ENCODE measurements at places on chromosomes 3 and 15.

GRCh38 chr3:127156338-127157050, 36.4 kb upstream of the PRR23E start:
- no peak for DNase-seq

GRCh38 chr3:194011807-194012206, 124.1 kb upstream of the HES1 start:
- DNase-seq = no peak

DNA sequence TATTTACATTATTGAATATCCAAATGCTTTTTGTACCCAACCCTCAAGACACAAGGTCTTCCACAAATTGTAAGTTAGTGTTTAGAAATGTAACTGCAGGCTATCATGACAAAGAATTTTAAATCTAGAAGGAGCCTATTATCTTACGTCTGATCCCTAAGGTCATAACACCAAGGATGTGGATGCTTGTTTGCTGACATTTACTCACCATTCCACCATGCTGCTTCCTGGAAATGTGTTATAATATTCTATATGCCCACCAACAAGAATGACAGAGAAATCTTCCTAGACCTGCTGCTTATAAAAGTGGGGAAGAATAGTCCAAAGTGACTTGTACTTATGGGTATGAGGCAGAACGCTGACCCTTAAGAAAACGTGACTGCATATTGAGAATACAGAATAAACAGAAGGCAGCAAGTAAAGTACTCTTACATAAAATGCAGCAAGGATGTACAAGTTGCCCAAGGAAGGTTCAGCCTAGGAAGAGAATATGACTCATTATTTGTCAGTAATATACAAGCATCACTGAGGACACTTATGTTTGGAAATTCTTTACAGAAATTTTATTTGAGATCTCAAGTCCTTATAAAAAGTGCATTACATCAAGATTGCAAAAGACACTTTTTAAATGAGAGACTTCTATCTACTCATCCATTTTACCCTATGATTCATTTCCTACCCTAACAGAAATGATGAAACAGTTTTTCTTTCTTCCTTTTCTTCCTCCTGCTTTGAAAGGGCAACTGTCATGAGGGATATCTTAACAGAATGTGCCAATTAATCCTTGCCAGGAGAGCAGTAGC, 59.6 kb downstream of the ESYT3 start:
- no peak for DNase-seq

DNA sequence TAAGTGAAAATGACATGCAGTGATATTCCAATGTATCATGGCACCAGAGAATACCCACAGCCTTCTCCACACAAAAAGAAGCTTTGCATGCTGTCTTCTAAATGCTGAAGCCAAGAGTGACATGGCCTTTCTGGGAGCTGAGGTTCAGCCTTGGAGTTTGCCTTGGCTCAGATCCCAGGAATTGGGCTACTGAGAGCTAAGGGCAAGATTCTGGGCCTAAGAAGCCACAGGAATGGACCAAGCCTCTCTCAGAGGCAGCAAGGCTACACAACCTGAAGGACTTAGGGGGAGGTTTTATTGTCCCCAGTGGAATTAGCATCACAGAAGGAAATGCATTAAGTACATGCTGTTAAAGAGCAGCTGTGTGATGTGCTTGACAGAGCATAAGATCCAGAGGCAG, 1078.5 kb downstream of the TUSC7 start:
- DNase-seq = no peak

DNA sequence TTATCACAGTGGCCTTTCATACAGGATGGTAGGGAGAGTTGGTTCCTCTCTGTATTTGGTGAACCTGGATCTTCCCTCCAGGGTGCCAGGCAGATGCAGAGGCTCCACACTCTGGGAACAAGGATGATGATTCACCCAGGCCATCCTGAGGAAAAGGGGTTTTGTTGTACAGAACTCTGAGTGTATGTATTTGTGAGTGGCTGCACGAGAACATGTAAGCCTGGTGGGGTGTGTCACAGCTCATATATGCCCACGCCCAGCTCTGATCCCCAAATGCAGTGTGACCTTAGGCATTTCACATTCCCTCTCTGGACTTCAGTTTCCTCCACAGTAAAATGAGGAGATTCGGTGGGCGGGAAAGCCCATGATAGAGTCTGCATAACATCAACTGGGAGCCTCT, 11.6 kb upstream of the CILP start:
- DNase-seq = no peak

DNA sequence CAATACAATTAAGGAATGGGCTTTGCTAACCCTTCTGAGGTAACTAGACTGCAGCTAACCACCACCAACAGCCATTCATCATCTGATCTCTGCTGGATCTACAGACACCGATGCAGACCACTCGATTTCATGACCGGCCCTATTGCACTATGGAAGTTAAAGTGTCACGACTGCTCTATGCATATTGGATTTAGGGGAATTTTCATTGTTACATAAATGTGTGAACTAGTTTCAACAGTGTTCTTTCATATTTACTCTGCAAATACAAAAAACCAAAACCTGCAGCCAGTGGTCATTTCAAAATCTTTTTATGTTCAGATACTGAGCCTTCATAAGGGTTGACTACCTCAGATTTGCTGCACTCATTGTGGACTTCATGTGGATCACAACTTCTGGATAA, 14.5 kb downstream of the CDV3 start:
- no peak for DNase-seq

All from CD4-positive, alpha-beta T cell treated with Interleukin-12 subunit alpha and Interleukin-12 subunit beta, for 1 hour (primary cell).